Breast epithelium (tissue), 4 donors: ENCODE measurements at places on chromosomes 4 and X. TPM values are rescaled to one million over a fixed set of nuclear protein-coding genes. Genes with fewer than 3 reads are reported as not detected.

Gene MGAT4D
- not detected for total RNA-seq

Gene FRMD7
- not detected for total RNA-seq

Gene TMPRSS11A
- total RNA-seq: not detected

Gene ADAMTS3
- total RNA-seq: 5.6 TPM

Gene ZCCHC12
- not detected for total RNA-seq

Gene AKAP17A
- total RNA-seq: 62.3 TPM

Gene SORCS2
- 1.3 TPM for total RNA-seq

Gene MAGEE2
- total RNA-seq: not detected

Gene GASK1B
- total RNA-seq: 69.3 TPM
